ENCODE measurements at places on chromosomes 7 and 10. TPM values are rescaled to one million over a fixed set of nuclear protein-coding genes. Genes with fewer than 3 reads are reported as not detected.

The RNF133 gene
- not detected for polyA plus RNA-seq

The ABCB4 gene
- not detected for polyA plus RNA-seq

The IL6 gene
- not detected for polyA plus RNA-seq

The SLC18A3 gene
- not detected for polyA plus RNA-seq

The GJD4 gene
- not detected for polyA plus RNA-seq

The ARHGEF5 gene
- 3.0 TPM for polyA plus RNA-seq

The SPDYE16 gene
- polyA plus RNA-seq: 0.13 TPM

The SPDYE1 gene
- 0.25 TPM for polyA plus RNA-seq

The ITGB1 gene
- polyA plus RNA-seq: 342 TPM

The IGFBP1 gene
- not detected for polyA plus RNA-seq

The PTN gene
- polyA plus RNA-seq: not detected

The MEIG1 gene
- 0.67 TPM for polyA plus RNA-seq

The CFAP43 gene
- not detected for polyA plus RNA-seq

The TCAF2 gene
- polyA plus RNA-seq: 8.3 TPM

The RALA gene
- polyA plus RNA-seq: 38.6 TPM

GRCh38 chr10:12471135-12471534 lies 121.8 kb downstream of the CAMK1D start:
- DNase-seq: no peak

- no peak for DNase-seq
These were observed 73.3 kb downstream of the CHST15 start for GRCh38 chr10:124019886-124020797.

DNA sequence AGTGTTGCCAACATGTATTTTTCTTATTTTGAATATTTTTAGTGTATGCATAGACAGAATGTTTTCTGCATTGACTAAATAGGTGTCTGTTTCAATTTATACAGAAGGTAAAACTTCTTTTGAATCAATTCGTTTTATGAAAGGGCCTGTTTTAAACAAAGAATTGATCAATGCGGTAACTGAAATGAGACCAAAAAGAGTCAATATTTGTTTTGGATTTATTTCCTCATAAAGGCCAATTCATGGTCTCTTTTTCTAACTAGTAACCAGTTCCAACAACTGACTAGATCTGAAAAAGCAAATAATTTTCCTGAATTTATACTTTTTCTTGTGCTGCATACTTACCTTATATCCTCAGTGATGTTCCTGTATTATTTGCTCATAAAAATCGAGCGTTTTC lies 320.5 kb downstream of the DGKB start:
- no peak for DNase-seq

DNA sequence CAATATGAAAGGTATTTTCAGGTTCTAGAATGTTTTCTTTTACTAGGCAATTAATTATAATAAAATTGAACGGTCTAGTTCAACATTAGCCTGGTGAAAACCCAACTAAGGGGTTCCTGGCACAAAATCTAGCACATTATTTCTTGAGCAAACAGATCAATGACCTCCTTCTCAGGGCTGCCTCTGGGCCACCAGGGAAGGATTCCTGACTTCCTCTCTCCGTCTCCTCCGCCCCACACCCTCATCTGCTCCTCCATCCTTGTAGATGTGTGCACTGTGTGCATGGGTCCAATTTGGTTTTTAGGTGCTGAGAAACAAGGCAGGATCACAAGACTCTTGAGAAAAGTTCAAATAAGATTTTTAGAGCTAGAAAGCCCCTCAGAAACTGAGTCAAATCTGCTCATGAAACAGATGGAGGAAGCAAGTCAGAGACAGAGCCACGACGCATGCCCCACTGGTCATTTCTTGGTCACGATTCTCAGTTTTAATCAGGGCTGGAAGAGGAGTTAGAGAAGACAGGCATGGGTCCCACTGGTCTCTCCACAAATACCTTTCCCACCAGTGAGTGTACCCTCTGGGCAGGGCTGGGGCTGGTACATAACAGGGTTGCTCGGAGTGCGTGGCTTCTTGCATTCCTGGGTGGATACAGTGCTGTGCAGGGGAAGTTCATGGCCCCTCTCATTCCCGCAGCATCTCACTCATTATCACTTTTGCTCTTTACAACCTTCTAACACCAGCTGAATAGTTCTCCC lies 3.8 kb downstream of the TRPV6 start:
- DNase-seq: no peak

DNA sequence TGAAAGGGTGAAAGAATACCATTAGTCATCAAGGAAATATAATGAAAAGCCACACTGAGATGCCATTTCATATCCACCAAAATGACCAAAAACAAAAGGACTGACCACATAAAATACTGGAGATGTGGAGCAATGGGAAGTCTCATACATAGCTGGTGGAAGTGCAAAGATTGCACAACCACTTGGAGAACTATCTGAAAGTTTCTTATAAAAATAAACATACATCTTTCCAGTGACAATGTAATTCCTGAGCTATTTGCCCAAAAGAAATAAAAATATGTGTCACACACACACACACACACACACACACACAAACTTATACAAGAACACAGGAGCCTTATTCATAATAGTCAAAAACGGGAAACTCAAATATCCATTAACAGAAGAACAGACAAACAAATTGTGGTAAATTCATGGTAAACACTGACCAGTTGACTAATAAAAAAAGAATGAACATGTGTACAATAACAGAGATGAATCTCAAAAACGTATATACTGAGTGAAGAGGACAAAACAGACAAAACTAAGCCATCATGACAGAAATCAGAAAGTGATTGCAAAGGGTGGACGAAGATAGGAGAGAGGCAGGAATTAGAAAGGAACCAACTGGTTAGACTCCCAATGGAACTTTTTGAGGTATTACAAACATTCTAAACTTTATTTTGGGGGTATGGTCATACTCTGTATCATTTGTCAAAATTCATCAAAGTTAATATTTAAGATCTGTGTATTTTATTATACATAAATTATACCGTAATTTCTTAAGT lies 21.5 kb downstream of the WASL start:
- no peak for DNase-seq

GRCh38 chr10:72695496-72695895 lies 3.6 kb downstream of the MCU start:
- DNase-seq: no peak

GRCh38 chr7:157621131-157621681 lies 284.4 kb downstream of the DNAJB6 start:
- no peak for DNase-seq

DNA sequence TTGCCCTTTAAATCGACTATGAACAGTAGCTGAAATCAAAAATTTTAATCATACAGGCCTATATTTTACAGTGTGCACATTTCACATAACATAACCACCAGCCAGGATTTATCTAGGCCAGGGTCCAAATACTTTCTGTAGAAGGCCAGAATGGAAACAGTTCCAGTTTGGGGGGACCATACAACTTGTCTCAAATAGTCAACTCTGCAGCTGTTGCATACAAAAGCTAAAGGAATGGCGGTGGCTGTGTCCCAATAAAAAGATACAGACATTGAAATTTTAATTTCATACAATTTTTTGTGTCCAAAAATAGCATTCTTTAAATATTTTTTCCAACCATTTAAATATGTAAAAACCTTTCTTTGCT lies 742 bp upstream of the TYSND1 start:
- no peak for DNase-seq

- no peak for DNase-seq
These were observed 18.7 kb downstream of the SRRM3 start for GRCh38 chr7:76220185-76221057.

DNA sequence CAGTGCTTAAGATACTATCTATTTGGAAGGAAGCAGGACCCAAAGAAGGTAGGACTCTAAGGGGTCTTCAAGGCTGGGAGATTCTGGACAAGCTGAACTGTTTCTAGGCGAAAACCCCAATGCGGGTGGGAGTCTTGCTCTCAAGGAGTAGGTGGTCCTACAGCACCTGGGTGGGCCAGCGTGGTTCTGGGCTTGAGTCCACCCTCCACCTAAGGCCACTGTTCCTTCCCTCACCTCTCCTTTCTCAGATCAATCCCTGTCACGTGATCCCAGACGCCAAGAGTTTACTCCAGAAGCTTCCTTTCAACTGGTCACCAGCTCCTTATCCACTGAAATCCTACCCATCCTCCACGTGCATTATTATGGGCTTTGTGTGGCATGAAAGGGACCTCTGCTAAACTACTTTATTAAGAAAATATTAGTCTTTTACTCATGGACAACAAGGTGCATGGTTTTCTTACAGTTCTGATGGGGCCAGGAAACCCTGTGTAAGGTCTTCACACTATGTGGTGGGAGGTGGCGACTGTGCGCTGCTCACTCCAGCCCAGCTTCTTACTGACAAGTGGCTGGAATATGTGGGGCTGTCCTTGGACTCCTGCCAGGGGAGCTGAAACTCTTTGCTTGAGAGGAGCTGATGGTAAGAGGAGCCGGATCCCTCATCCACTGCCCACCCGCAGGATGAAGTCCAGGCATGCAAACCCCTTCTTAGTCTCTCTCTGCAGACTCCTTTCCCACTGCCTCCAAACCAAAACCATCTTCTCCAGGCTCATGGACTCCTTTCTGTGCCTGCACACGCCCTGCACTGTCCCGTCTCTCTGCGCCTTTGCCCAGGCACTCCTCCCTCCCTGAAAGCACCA lies 1.6 kb downstream of the ZNF746 start:
- DNase-seq: no peak

- DNase-seq: no peak
These were observed 3.4 kb upstream of the AKR1C8 start for GRCh38 chr10:5188358-5188757.

- DNase-seq: peak; percentile 6
These were observed 274 bp downstream of the PITX3 start for GRCh38 chr10:102241032-102241443.

DNA sequence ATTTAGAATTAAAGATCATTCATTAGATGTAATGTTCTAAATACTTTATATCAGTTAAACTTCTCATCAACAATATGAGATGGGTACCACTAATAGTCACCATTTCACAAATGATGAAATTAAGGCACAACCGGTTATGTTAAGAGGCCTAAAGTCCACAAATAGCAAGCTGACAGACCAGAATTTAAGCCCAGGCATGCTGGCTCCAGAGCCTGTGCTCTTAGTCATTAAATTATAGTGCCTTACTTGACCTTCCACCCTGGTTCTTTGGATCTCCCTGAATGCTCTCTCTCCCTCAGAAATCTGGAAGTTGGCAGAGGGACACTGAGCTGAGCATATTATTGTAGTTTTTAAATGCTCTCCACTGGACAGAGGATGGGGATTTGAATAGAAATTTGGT lies 3.6 kb downstream of the LIPN start:
- no peak for DNase-seq

DNA sequence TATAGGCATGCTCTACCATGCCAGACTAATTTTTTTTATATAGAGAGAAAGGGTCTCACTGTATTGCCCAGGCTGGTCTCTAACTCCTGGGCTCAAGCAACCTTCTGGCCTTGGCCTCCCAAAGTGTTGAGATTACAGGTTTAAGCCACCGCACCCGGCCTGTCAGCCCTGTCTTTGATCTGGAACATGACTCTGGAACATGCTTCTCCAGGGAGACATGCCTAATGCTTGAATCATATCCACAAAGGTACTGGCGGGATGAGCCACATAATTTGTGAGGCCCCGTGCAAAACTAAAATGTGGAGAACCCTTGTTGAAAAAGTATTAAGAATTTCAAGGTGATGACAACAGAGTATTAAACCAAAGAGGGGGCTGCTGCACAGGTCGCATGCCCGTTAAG lies 282.8 kb downstream of the ARHGAP12 start:
- no peak for DNase-seq

- DNase-seq: no peak
These were observed 147.6 kb upstream of the AOAH start for GRCh38 chr7:36871863-36872262.

- DNase-seq: no peak
These were observed 60.7 kb downstream of the OTUD1 start for GRCh38 chr10:23499372-23500132.

- no peak for DNase-seq
These were observed 144.4 kb downstream of the PCDH15 start for GRCh38 chr10:54656643-54657042.

DNA sequence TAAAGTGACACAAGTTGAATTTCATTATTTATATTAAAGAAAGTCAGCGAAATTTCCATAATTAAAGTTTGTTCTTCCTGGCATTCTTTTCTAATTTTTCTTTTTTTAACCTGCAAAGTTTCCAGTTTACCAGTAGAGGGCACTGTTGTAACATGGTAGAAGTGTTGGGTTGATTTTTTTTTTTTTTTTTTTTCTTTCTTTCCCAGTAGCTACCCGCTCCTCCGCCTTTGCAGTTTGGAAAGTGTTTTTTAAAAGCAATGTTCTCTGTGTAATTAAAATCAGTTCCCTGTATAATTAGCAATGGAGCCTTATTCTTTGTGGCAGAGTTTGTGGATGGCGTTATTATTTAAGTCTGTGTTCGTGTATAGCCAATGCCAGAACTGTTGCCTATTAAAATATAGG lies 53.7 kb downstream of the TAF3 start:
- DNase-seq: no peak

DNA sequence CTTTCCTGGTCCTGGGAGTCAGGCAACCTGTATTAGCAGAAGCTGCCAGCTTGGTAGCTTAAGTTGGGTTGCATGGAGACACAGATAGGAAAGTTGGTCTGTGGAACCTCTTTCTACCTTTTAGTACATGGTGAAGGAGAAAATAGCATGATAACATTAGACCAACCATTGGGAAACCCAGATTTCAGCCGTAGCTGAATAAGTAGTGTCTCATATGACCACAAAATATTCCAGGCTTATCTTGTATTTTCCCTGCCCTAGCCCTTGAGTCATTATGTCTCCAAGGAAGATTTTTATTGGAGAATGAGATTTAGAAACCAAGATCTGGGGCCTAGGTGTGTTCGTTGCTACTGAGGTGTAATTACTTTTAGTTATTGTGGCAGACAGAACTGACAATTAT lies 67.2 kb downstream of the CCSER2 start:
- DNase-seq: no peak

- no peak for DNase-seq
These were observed 58.3 kb downstream of the DPYSL4 start for GRCh38 chr10:132245056-132245455.

DNA sequence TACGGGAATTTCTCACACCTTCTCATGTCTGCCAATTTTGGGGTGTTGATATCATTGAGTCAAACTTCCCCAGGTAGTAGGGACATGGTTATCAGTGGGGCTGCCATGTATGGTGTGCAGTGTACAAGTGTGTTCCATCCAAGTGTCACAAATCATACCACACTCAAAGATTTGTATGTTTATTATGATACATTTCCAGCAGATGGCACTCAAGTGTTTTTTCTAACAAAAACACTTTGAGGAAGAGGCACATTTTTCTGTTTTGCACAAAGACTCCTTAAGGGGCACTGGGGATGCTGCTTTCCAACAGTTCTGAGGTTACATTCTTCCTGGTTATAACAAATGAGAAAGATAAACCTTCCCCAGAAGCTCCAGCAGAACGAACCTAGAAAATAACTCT lies 414.5 kb downstream of the REEP3 start:
- DNase-seq: no peak

DNA sequence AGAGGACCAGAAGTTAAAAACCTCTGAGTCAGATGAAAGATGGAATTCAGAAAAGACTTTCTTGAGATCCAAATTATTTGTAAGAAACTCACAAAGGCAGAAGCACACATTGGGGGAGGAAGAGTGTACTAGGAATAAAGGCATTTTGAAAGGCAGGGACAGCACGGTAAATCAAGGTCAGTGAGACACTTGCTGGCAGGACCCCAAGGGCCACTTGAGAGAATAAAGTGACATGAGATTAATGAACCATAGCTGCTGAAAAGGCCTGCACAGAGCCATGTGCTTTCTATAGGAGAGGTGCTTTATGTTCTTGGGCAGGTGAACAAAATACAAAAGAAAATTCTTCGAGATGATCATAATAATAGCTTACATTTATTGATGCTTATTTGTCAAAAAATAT lies 929.9 kb upstream of the MBL2 start:
- DNase-seq: no peak

GRCh38 chr7:123916240-123916724 lies 8.8 kb upstream of the SPAM1 start:
- no peak for DNase-seq
